Keratinocyte (primary cell): ENCODE measurements at places on chromosomes 5 and 9.

GRCh38 chr5:57653636-57654290 is 171.2 kb upstream of the ACTBL2 start:
- H3K4me1 ChIP-seq, result no peaks in the 10 kb centered on the region
- no peak for DNase-seq
- H3K36me3 ChIP-seq, result no peaks in the 10 kb centered on the region
- H3K27me3 ChIP-seq, result no peaks in the 10 kb centered on the region
- H3K27ac ChIP-seq, result no peak overlapping the region
- H3K4me3 ChIP-seq, result no peak overlapping the region

DNA sequence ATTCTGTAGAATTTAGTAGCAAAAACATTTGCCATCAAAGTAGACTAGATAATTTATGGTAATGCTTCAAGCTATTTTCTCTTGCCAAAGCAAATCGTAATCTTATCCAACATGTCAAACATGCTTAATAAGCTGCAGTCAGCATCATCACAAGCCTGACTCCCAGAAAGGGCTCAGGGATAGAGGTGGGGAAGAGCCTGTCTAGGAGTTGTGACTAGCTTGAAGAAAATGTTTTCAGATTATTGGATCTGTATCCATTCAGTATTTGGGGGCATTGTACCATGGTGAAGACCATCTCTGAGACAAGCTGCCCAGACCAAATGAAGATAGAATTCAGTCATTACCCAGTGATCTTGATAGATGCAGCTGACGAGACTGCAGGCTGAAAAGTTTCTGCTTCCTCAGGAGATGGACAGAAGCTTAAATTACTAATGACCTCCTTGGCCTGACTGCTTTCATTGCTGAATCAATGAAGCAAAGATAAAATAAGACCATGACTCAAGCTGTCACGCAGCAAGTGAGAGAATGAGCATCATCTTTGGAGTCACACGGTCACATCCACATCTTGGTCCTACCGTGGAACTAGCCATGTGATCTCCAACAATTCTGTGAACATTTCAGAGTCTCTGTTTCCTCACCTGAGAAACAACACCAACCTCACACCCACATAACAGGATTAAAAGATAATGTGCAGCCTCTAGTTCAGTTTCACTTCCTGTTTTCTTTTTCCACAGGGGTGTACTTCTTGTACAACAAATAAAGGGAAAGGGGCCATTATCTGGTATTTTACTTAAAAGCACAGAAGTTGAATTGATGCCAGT is 9.4 kb downstream of the ERAP2 start:
- no peak overlapping the region for H3K27ac ChIP-seq
- H3K4me1 ChIP-seq, result peaks cover 16% of the 10 kb centered on the region
- H3K4me3 ChIP-seq, result no peak overlapping the region
- H3K36me3 ChIP-seq, result peaks cover 2% of the 10 kb centered on the region
- DNase-seq, result no peak

GRCh38 chr5:137621861-137622823 is 113.7 kb downstream of the KLHL3 start:
- no peak overlapping the region for H3K4me3 ChIP-seq
- peaks cover 24% of the 10 kb centered on the region for H3K4me1 ChIP-seq
- peak overlapping the region; percentile 68 for H3K27ac ChIP-seq

DNA sequence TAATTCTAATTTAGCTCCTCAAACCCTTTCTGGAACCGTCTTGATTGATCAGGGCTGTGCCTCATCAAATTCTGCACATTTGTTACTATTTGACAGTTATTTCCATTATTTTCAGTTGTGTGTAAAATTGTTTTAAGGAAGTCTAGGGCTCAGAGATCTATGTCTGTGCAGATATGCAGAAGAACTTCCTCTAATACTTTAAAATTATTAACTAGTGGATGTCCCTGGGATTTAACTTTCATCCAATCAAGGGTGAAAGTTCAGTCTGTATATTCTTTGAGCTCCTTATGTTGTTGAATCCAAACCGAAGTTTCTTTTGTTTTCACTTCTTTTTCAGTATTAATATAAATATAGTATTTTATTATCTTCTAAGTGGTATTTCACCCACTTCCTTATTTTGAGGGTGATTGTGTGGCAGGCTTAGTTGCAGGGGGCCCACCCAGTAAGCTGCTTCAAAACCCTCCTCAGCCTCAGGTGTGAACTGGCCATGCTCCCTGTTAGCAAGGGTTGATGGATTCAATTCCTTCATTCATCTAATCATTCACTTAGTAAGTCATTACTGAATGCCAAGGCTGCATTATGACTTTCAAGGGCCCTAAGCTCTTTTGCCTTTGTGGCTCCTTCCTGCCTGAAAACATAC is 2.1 kb upstream of the CAMLG start:
- DNase-seq, result no peak
- H3K27me3 ChIP-seq, result no peaks in the 10 kb centered on the region
- H3K4me3 ChIP-seq, result no peak overlapping the region
- peaks cover 11% of the 10 kb centered on the region for H3K4me1 ChIP-seq

- DNase-seq, result no peak
- H3K4me1 ChIP-seq, result no peaks in the 10 kb centered on the region
- H3K27me3 ChIP-seq, result no peaks in the 10 kb centered on the region
- no peak overlapping the region for H3K27ac ChIP-seq
- no peaks in the 10 kb centered on the region for H3K36me3 ChIP-seq
- H3K4me3 ChIP-seq, result no peak overlapping the region
These were observed 29.8 kb downstream of the NR4A3 start for GRCh38 chr9:99851500-99851822.

DNA sequence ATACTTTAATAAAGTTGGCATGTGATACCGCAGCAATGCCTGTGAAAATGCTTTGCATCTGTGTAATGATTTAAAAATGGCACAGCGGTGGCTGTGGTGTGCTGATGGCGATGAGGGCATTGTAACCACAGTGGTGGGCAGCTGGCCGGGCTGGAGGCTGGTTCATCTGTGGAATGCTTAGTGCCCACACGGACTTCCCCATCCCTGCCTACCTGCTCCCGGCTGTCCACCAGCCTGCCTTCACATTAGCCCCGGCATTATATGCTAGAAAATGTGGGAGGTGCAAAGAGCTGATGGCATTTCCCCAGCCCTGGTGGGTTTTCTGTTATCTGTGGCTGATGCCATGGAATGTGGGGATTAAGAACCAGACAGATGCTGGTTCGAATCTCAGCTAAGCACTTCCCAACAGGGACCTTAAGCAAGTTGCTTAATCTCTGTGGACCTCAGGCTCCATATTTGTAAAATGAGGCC is 2.9 kb upstream of the NDST1 start:
- no peak overlapping the region for H3K4me3 ChIP-seq
- peaks cover 64% of the 10 kb centered on the region for H3K4me1 ChIP-seq
- no peaks in the 10 kb centered on the region for H3K36me3 ChIP-seq
- no peak overlapping the region for H3K27ac ChIP-seq
- DNase-seq, result no peak

- no peak overlapping the region for H3K27ac ChIP-seq
- H3K27me3 ChIP-seq, result no peaks in the 10 kb centered on the region
- no peak overlapping the region for H3K4me3 ChIP-seq
- DNase-seq, result no peak
These were observed 116.9 kb upstream of the MPDZ start for GRCh38 chr9:13396418-13396817.

GRCh38 chr9:94899464-94900221 is 173.1 kb downstream of the AOPEP start:
- H3K27ac ChIP-seq, result peak overlapping the region; percentile 76
- H3K4me3 ChIP-seq, result no peak overlapping the region

DNA sequence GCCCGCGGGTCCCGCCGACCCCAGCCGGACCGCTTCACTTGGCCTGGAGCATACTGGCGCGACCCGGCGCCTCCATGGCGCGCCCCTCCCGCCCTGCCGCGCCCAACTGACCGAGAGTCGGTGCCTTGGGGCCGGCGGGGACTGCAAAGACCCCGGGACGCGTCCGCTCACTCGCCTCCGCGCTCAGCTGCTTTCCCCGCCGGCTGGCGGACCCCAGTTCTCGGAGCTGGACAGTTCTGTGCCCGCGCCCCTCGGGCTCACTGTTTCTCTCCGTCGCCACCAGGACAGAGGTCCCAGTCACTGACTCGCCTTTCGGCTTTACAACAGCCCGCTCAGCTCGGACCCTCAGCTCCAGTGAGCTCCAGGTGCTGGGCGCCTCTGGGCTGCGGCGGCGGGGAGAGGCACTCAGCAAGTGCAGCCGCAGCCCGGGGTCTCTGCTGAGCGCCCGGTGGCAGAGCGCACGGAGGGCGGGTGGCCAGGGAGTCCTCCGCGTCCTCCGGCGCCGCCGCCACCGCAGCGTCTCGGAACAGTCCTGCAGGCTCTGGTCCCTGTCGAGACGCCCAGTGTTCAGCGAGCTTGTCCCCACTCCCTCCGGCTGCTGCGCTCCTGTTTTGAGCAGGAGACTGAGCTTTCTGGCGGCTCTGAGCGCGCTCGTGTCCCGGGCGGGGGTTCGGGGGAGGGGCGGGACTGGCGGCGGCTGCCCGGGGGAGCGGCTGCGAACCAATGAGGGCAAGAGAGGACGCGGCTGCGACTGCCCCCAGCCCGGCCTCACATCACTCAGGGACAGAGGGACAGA is at the start of gene SMIM32:
TSS of gene SMIM32 (minus strand) at position 637 of the 796 bp plus-strand sequence. CDS start 638 bp downstream, outside the sequence.
- peaks cover 3% of the 10 kb centered on the region for H3K36me3 ChIP-seq
- H3K4me1 ChIP-seq, result peaks cover 17% of the 10 kb centered on the region
- no peak within 1 kb of the TSS for H3K27ac ChIP-seq
- H3K4me3 ChIP-seq, result peak within 1 kb of the TSS; percentile 63
- peaks cover 37% of the 10 kb centered on the region for H3K27me3 ChIP-seq

DNA sequence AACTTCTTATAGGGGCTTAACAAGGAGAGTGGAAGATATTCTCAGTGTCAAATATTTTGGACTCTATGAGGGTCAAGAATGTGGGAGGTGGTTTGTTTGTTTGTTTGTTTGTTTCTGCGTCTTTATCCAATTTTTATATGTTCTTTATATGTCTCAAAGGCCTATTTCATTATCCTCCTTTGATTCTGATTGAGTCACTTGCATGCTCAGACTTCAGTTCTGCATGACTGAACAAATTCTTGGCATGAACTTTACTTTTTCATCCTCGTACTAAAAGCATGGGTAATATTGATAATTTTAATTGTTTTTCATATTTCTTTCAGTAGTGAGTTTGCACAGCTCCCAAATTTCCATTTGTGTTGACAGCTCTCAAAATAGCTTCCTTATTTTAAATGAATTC is 19.2 kb upstream of the ERBIN start:
- no peak for DNase-seq
- H3K4me3 ChIP-seq, result no peak overlapping the region
- no peaks in the 10 kb centered on the region for H3K27me3 ChIP-seq
- H3K36me3 ChIP-seq, result no peaks in the 10 kb centered on the region

- H3K36me3 ChIP-seq, result no peaks in the 10 kb centered on the region
- H3K27ac ChIP-seq, result no peak overlapping the region
- peak overlapping the region; percentile 77 for H3K4me3 ChIP-seq
- no peaks in the 10 kb centered on the region for H3K27me3 ChIP-seq
These were observed 475 bp upstream of the GOLM1 start for GRCh38 chr9:86099701-86100364.

DNA sequence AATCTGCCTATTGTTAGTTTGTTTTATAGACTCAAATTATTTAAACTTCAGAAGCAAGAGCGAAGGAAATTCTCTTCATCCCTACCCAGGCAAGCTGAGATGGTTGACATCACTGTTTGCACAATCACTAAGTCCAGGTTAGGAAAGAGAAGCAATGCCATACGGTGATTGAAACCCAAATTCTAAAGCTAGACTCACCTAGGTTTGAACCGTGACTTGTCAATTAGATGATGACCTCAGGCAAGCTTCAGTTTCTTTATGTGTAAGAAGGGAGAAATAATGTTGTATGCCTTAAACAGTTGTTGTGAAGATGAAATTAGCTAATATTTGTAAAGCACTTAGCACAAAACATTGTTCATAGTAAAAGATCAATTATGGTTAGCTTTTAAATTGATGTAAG is 96.5 kb upstream of the ANKRD55 start:
- H3K4me3 ChIP-seq, result no peak overlapping the region
- no peaks in the 10 kb centered on the region for H3K27me3 ChIP-seq
- H3K4me1 ChIP-seq, result peaks cover 19% of the 10 kb centered on the region
- H3K36me3 ChIP-seq, result no peaks in the 10 kb centered on the region
- DNase-seq, result no peak

DNA sequence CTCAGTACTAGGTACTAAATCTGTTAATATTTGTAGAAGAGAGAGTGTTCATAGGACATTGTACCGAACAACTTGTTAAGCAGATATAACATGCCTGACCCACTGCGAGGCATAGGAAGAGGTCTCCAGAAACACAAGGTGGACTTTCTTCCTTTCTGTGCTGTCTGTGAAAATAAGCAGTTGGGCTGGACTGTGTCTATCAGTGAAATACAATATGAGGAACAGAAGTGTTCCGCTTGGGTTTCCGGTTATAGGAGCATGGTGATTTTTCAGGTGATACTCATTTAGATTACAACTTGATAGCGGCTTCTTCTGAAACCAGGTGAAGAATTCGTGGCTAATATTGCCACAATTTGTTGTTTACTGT is 60.9 kb upstream of the TLR4 start:
- no peak for DNase-seq
- no peaks in the 10 kb centered on the region for H3K4me1 ChIP-seq
- no peak overlapping the region for H3K4me3 ChIP-seq
- no peak overlapping the region for H3K27ac ChIP-seq
- H3K36me3 ChIP-seq, result no peaks in the 10 kb centered on the region

DNA sequence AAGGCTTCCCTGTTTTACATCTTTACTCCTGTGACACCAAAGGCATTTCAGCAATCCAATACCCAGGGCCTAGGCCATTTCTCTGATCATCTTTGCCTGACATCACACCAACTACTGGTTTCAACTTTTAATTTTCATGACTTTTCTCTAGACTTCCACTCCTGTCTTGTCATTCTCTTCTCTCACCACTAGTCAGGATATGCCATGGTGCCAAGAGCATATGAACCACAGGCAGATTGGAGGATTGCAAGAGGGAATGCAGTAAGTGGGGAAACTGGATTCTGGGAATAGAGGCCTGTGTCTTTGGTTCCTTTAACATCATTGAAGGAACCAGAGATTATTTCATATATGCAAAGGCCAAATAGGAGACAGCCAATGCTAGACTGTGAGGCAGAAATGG is 69.3 kb downstream of the ANKRD31 start:
- no peaks in the 10 kb centered on the region for H3K4me1 ChIP-seq
- DNase-seq, result no peak
- H3K4me3 ChIP-seq, result no peak overlapping the region
- no peaks in the 10 kb centered on the region for H3K36me3 ChIP-seq
- no peak overlapping the region for H3K27ac ChIP-seq

- no peaks in the 10 kb centered on the region for H3K27me3 ChIP-seq
- no peak overlapping the region for H3K27ac ChIP-seq
These were observed 5.5 kb upstream of the STOML2 start for GRCh38 chr9:35108461-35108860.

GRCh38 chr5:33308586-33308985 is 132.2 kb upstream of the TARS1 start:
- DNase-seq, result no peak
- peaks cover 38% of the 10 kb centered on the region for H3K4me1 ChIP-seq
- no peak overlapping the region for H3K4me3 ChIP-seq
- no peaks in the 10 kb centered on the region for H3K36me3 ChIP-seq
